ENCODE measurements at places on chromosomes 3 and 15.

- DNase-seq, result no peak
These were observed 69.1 kb upstream of the TNFAIP8L3 start for GRCh38 chr15:51163843-51164242.

DNA sequence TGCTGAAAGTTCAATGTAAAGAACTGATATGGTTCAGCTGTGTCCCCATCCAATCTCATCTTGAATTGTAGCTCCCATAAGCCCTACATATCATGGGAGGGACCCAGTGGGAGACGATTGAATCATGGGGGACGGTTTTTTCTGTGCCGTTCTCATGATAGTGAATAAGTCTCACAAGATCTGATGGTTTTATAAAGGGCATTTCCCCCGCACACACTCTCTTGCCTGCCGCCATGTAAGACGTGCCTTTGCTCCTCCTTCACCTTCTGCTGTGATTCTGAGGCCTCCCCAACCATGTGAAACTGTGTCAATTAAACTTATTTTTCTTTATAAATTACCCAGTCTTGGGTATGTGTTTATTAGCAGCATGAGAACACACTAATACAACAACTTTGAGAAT, 86.5 kb upstream of the TNFSF10 start:
- no peak for DNase-seq

DNA sequence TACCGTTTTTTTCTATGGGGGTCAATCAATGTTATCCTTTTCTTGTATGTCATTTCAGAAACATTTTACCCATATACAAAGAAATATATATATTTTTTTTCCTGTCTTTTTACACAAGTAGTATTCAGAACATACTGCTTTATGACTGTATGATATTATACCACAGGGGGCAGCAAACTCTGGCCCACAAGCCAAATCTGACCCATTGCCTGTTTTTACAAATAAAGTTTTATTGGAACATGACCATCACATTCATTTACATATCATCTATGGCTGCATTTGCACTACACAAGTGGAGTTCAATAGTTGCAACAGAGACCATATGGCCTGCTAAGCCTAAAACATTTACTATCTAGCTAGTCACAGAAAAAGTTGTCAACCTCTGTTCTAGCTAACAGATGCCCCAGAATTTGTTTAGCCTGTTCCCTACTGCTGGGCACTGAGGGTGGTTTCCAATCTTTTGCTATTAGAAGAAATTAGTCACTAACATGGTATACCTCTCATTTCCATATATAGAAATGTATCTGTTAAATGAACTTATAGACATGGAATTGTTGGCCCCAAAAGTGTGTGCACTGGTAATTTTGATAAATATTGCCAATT, 57.7 kb downstream of the BFSP2 start:
- DNase-seq, result no peak

- DNase-seq, result no peak
These were observed 83.6 kb upstream of the SLC25A36 start for GRCh38 chr3:140857993-140858392.

GRCh38 chr15:51375966-51376640, 34.6 kb downstream of the GLDN start:
- DNase-seq, result peak; percentile 26

GRCh38 chr3:98003306-98003969, 31.2 kb upstream of the RIOX2 start:
- no peak for DNase-seq

DNA sequence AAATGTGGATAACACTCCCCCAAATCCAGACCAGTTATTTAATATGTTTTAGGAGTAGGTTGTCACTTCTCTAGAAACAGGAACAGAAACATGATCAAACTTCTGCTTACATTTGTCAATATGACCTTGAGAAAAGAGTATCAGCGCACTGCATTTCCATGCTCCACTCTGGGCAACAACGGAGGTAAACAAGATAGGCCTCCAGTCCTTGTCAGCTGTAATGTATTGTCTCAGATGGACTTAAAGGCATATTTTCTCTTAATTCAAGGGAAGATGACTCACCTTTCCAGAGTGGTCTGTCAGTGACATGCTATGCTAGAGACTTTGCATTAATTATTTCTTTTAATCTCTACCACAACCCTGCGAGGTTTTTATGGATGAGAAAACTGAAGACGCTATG, 51.6 kb upstream of the TCF12 start:
- peak; percentile 48 for DNase-seq

- DNase-seq, result peak; percentile 35
These were observed 214.4 kb downstream of the PCCB start for GRCh38 chr3:136464502-136464901.

DNA sequence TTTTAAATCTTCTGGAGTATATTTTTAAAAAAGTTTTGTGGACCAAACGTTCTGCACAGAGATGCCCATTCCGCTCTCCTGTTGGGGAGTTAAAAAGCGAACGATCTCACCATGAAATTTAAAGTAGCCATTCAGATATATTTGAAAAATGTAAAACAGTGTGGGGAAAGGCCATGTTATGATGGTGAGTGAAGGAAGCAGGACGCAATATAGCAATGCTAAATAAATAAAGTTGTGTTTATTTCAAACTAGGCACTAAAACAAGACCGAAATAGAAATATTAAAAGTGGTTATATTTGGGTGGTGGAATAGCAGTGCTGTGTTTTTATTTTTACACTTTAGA, 327 bp upstream of the CCDC13 start:
- DNase-seq, result no peak

DNA sequence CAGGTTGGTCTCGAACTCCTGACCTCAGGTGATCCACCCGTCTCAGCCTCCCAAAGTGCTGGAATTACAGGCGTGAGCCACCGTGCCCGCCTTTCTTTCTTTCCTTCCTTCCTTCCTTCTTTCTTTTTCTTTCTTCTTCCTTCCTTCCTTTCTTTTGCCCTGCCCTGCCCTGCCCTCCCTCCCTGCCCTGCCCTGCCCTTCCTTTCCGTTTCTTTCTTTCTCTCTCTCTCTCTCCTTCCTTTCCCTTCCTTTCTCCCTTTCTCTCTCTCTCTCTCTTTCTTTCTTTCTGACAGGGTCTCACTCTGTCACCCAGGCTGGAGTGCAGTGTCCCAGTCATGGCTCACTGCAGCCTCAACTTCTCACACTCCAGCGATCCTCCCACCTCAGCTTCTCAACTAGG, 74.6 kb downstream of the UMPS start:
- DNase-seq, result no peak

DNA sequence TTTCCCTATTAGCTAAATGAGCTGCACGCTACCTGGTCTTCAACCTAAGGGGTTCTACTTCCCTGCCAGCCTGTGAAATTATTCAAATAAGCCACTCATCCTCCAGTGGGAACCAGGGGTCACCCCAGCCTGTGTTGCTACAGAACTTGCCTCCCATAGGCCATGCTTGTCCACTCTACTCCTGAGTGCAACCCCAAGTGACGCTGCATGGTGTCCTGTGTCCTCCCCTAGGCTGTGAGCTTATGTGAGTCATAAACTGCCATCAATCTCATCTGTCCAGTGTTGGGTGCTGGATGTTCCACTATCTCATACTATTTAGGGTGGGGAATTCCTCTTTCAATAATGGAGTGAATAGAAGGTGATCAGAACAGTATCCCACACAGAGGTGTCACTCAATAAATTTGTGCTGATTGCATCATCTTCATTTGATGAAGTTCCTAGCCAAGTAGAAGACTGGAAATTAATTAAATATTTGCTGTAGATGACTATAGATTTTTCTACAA, 49.8 kb upstream of the SSR3 start:
- no peak for DNase-seq

DNA sequence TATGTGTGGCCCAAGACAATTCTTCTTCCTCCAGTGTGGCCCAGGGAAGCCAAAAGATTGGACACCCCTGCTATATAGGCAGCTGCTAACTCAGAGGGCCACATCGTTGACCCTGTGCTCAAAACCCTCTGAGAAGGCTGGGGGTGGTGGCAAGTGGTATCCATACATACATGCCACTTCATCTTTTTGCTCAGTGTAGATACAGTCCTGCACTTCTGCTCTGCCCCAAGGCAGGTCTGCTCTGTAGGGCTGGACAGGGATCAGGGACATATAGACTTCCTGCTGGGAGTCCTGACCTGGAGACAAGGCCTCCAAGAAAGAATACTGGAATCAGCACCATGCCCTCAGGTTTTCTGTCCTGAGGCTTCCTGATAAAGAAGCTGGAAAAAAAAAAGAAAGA, 4.5 kb upstream of the HCN4 start:
- no peak for DNase-seq

GRCh38 chr15:90531147-90531546, 1.4 kb downstream of the CRTC3 start:
- no peak for DNase-seq

DNA sequence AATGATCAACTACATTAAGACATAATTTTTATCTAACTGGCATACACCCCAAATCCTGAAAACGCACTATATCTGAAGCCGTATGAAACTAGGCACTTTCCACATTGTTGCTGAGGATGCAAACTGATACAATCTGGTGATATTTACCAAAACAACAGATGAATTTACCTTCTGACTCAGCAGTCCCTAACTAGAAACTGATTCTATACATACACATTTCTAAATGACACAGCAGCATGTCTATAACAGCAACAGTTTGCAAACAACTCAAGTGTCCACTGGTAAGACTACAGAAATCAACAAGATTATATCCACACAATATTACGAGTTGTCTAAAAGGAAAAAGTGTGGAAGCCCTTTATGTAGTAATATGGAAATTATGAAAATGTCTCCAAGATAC, 22.9 kb downstream of the SECISBP2L start:
- DNase-seq, result no peak

DNA sequence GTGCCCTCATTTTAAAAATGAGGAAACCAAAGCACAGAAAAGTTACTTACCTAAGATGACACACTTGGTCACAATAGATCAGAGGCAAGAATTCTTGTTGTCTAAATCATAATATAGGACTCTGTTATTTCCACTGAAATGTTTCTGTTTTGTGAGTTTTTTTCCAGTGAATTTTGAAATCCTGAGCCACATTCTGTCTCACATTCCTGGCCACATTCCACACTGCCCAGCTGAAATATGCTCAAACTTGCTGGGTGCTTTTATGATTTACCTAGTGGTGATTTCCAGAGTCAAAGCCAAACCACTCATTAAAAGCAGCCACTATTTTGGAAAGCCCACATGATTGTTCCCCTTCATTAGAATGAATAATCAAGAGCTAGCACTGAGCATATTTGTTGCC, 82.3 kb upstream of the NPHP3 start:
- DNase-seq, result peak; percentile 80

GRCh38 chr15:77195586-77195985, 124.7 kb upstream of the TSPAN3 start:
- DNase-seq, result no peak

DNA sequence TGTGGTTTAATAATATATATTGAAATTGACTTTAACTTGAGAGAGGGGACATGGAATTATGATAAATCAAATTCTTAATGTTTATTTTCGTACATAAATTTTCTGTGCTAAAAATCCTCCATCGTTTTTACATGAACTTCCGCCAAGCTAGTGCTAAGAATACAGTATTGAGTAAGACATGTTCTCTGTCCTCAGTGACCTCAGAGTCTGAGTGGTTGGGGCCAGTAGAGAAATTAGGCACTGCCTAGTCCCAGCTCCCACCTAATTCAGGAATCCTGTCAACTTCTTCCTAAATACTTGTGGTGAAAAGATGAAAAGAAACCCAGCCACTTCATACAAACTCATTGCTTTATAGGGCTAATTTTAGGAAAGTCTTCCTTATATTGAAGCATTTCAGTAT, 110.3 kb downstream of the PPP2R3A start:
- DNase-seq, result peak; percentile 34

DNA sequence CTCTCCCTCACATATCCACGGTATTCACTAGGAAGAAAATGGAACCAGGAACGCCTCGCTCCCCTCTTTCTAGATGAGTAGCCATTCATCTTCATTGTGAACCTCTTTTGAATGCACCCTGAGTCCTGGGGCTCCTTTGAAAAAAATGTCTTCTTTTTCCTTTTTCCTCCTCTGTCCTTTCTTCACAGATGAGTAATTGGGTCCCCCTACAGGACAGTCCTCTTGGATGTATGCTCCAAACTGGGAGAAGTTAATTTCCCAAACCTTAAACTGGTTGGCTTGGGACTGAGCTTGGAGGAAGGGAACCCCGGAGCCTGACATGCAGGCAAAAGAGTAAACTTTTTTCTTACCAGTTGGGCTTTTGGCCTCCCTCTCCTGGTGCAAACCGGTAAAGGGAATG, 108.8 kb downstream of the DPH6 start:
- peak; percentile 58 for DNase-seq

- DNase-seq, result no peak
These were observed 550.7 kb upstream of the LMCD1 start for GRCh38 chr3:7950890-7951289.

- peak; percentile 28 for DNase-seq
These were observed 1037.9 kb downstream of the ROBO1 start for GRCh38 chr3:78729946-78730345.

GRCh38 chr15:80010131-80010673, 39.2 kb upstream of the BCL2A1 start:
- no peak for DNase-seq

GRCh38 chr3:157520485-157521150, 17.4 kb upstream of the VEPH1 start:
- no peak for DNase-seq

DNA sequence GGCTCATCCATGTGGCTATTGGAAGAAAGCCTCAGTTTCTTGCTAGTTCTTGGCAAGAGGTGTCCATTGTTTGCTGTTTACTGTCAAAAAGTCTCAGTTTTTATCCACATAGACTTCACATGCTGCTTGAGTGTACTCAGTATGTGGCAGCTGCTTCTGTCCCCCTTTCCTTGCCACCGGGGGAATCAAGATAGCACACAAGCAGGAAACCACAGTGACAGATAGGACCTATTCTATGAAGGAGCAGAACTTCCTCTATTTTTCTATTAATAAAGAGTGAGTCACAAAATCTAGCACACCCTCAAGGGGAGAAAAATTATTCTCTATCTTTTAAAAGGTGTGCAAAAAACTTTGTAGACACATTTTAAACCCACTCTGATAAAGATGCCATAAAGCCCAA, 121.4 kb upstream of the GMNC start:
- DNase-seq, result no peak

- no peak for DNase-seq
These were observed 77.1 kb downstream of the TRIM42 start for GRCh38 chr3:140754936-140755335.

GRCh38 chr3:30943206-30943605, 48.7 kb upstream of the GADL1 start:
- no peak for DNase-seq

DNA sequence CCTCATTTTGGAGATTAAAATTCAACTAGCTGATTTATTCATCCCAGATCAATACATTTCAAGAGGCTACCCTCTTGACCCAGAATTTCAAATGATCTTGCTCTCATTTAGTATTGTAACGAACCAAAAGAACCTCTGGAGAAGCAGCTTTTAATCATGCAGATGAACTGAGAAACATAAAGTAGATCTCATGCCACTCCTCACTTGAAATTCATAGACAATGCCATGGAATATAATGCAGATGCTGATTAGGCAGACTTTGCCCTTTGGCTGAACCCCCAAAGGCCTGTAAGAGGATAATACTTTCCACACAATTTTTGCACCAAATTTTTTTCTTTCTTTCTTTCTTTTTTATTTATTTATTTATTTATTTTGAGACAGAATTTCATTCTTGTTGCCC, 358.3 kb downstream of the NEK10 start:
- DNase-seq, result no peak

GRCh38 chr15:35674873-35675781, 129.2 kb upstream of the DPH6 start:
- peak; percentile 73 for DNase-seq

GRCh38 chr3:146491303-146491702, 21.9 kb upstream of the PLSCR2 start:
- peak; percentile 35 for DNase-seq

Measured in fibroblast of upper back skin (primary cell).